ENCODE measurements at places on chromosomes 4 and X. TPM values are rescaled to one million over a fixed set of nuclear protein-coding genes. Genes with fewer than 3 reads are reported as not detected.

The ARSD gene
- 50.6 TPM for total RNA-seq

The NWD2 gene
- total RNA-seq: 2.2 TPM

The F8A1 gene
- 13.3 TPM for total RNA-seq

The ZFYVE28 gene
- total RNA-seq: 17.4 TPM

The KDM5C gene
- total RNA-seq: 178 TPM

The RTL9 gene
- total RNA-seq: 0.54 TPM

The PLK4 gene
- total RNA-seq: 4.2 TPM

- H3K27ac ChIP-seq: no peak overlapping the region
- H3K36me3 ChIP-seq: no peaks in the 10 kb centered on the region
- no peak for DNase-seq
- H3K27me3 ChIP-seq: no peaks in the 10 kb centered on the region
- H3K4me1 ChIP-seq: no peaks in the 10 kb centered on the region
- H3K4me3 ChIP-seq: no peak overlapping the region
Observed at GRCh38 chr4:56078866-56079265, 130.1 kb downstream of the CEP135 start.

DNA sequence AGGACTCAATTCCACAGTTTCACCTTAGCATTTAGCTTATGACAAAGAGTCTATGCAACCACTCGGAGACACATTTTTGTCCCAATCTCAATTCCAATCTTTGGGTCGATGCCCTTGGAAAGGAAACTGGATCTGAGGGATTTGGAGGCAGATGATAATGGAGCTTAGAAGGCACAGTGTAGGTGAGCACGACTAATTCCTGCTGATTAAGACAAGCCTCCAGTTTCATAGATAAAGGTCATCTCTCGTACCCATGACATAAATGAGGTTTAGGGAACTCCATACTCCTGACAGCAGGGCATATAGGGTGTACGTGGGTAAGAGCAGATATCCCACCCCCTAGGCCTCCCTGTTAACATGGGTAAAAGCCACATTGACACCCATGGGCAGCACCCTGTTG lies 24.4 kb upstream of the ZNF718 start:
- no peak overlapping the region for H3K27ac ChIP-seq
- no peaks in the 10 kb centered on the region for H3K4me1 ChIP-seq
- no peak overlapping the region for H3K4me3 ChIP-seq
- no peaks in the 10 kb centered on the region for H3K27me3 ChIP-seq

GRCh38 chr4:6750286-6751221 lies 32.0 kb upstream of the KIAA0232 start:
- H3K27ac ChIP-seq: no peak overlapping the region
- no peak overlapping the region for H3K4me3 ChIP-seq
- DNase-seq: no peak
- peaks cover 34% of the 10 kb centered on the region for H3K4me1 ChIP-seq
- H3K36me3 ChIP-seq: no peaks in the 10 kb centered on the region

DNA sequence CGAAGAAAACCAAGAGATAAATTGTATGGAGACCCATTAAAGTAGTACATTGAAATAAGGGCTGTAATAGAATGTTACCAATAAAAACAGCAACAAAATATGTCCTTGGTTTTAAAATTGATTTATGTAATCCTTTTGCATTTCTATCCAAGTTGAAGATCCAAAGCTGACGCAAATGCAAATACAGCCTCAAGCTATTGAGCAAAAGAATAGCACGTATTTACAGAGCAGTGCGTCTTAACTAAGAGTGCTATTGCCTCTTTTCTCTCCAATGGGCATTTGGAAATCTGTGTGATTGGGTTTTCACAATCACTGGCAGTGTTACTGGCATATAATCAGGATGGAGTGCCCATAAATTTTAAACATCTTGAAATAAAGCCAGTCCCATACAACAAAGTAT lies 417.4 kb downstream of the TLL1 start:
- no peak overlapping the region for H3K4me3 ChIP-seq
- H3K27me3 ChIP-seq: no peaks in the 10 kb centered on the region
- H3K4me1 ChIP-seq: no peaks in the 10 kb centered on the region
- H3K36me3 ChIP-seq: no peaks in the 10 kb centered on the region

DNA sequence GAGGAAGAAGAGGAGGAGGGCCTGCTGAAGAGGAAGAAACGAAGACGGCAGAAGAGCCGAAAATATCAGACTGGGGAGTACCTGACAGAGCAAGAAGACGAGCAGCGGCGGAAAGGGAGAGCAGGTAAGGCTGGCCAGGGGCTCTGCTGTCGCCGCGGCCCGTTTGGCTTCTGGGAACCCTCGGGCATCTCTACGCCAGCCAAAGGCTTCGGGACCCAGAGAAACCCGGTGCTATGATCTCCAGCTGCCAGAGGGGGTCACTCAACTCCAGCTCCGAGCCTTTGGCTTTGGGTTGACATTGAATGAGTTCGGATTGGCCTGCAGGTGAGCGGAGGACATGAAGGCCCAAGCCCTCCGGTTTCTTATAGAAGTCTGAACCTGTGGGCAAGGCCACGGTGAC lies 42.8 kb downstream of the BCORL1 start:
- no peak overlapping the region for H3K27ac ChIP-seq
- no peaks in the 10 kb centered on the region for H3K27me3 ChIP-seq
- peaks cover 5% of the 10 kb centered on the region for H3K4me1 ChIP-seq
- no peak for DNase-seq
- H3K36me3 ChIP-seq: peaks cover 17% of the 10 kb centered on the region

GRCh38 chr4:27911047-27911446 lies 1050.4 kb downstream of the STIM2 start:
- H3K4me3 ChIP-seq: no peak overlapping the region
- DNase-seq: no peak
- H3K36me3 ChIP-seq: no peaks in the 10 kb centered on the region
- no peaks in the 10 kb centered on the region for H3K27me3 ChIP-seq

GRCh38 chrX:120145295-120145925 lies 13.0 kb upstream of the RHOXF2 start:
- no peaks in the 10 kb centered on the region for H3K4me1 ChIP-seq
- no peak overlapping the region for H3K27ac ChIP-seq
- H3K27me3 ChIP-seq: no peaks in the 10 kb centered on the region
- DNase-seq: no peak

Measured in thyroid gland (tissue), 4 donors.